ENCODE measurements at places on chromosomes 16 and 17.

DNA sequence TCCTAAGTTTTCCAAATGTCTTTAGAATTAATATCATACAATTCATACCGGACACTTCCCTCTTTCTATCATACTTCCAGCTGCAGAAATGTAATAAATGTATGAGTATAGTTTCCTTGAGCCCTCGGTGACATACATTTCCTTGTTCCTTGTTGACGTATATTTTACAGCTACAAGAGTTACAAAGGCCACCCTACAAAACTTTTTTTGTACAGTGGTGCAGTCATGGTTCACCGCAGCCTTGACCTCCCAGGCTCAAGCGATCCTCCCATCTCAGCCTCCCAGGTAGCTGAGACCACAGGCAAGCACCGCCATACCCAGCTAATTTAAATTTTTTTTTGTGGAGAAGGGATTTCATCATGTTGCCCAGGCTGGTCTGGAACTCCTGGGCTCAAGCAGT is 7.2 kb upstream of the DUS1L start:
- no peak for DNase-seq

GRCh38 chr16:46629331-46630219 is 8.4 kb upstream of the SHCBP1 start:
- DNase-seq = no peak

- no peak for DNase-seq
Measured at GRCh38 chr17:27423651-27424050, 32.6 kb upstream of the KSR1 start.

- no peak for DNase-seq
Measured at GRCh38 chr17:45276031-45276430, 14.1 kb upstream of the SPATA32 start.

DNA sequence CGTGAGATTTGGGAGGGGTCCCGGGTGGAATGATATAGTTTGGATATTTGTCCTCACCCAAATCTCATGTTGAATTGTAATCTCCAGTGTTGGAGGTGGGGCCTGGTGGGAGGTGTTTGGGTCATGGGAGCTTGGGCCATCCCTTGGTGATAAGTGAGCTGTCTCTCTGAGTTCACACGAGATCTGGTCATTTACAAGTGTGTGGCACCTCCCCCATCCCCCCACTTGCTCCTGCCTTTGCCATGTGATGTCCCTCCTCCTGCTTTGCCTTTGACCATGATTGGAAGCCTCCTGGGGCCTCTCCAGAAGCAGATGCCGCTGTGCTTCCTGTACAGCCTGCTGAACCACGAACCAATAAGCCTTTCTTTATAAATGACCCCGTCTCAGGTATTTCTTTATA is 21.3 kb upstream of the BAIAP2 start:
- DNase-seq = no peak

DNA sequence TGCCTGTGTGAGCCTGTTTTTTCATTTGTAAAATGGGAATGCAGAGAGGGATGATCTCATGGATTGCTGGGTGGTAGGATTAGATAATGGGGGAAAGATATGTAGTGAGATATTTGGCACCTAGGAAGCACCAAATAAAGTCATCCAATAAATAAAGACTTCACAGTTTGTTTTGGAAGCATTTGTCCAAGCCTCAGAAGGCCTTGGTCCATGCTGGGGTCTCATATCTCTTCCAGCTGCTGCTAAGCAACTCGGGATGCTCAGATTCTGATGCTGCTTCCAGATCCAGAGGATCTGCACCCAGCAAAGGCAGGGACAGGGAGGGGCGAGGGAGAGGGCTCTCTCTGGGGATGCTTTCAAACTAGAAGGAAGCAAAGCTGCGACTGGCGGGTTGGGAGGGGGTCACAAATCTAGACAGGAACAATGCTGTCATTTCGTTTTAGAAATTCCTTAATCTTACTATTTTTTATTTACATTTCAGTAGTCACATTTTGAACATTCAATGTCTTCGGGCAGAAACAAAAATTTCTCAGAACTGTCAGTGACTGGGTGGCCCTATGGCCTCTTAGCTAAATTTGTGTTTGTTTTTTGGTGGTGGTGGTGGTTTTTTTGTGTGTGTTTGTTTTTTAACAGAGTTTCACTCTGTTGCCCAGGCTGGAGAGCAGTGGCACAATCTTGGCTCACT is 114.9 kb upstream of the CDH5 start:
- no peak for DNase-seq

DNA sequence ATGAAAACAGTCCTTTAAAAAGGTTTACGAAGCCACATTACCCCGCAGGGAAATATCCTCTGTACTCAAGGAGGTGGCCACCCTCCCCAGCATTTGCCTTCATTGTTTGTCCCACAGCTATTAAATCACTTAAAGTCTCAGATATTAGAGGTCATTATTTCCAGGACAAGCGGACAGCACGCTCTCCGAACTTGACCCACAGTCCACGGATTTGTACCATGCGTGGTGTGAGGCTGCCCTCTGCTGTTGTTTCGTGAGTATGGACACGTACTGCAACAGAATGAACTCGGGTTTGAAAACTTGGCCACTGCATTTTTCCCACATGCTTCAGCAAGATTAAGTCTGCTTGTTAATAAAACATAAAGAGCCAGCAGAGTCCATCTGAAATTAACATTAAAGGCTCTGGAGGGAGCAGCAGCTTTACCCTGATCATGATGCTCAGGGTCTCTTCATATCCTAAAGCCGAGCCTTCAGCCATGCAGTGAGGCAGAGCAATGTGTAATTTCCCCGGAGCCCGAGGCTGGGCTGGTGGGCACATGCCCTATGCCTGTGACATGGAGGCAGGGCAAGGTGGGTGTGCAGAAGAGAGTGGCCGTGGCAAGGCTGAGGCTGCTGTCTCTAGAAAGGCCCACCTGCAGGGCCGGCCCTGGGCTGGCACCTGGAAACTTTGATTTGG is 19.7 kb downstream of the MEAK7 start:
- DNase-seq = no peak

DNA sequence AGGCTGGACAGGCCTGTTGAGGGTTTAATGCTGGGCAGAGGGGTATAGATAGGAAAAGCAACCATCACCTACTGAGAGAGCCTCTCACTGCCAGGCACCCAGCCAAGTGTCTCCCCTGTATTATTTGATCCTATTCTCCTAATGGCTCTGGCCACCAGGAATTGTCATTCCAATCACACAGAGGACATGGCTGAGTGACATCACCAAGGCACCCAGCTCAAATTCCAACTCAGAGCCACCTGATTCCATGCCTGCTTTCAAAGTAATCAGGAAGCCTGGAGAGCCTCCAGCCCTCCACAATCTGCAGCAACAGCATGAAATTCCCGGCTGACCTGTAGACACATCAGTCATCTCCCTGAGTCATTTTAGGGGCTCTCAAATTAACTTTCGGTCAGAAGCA is 368.9 kb upstream of the C16orf82 start:
- no peak for DNase-seq

DNA sequence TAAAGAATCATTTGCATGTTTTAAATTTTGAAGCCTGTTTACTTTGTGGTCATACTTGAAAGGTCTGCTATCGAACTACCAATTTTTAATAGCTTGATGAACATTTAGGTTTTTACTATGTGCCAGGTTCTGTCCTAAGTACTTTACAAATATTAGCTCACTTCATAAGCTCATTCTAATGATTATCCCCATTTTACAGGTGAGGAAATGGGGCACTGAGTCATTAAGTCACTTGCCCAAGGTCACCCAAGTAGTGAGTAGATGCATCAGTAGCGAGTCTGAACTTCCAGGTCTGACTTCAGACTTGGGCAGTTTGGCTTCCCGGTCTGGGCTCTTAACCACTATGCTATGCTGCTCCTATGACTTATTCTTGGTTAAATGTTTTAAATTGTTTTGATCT is 4.0 kb downstream of the NDEL1 start:
- no peak for DNase-seq

- no peak for DNase-seq
Measured at GRCh38 chr17:77323413-77324171, 182.8 kb downstream of the SEC14L1 start.

- DNase-seq = no peak
Measured at GRCh38 chr17:7667656-7668406, 17.1 kb downstream of the ATP1B2 start.

- no peak for DNase-seq
Measured at GRCh38 chr17:82274134-82275020, 877 bp upstream of the CSNK1D start.

GRCh38 chr17:69908626-69909368 is 166.2 kb upstream of the KCNJ16 start:
- no peak for DNase-seq

DNA sequence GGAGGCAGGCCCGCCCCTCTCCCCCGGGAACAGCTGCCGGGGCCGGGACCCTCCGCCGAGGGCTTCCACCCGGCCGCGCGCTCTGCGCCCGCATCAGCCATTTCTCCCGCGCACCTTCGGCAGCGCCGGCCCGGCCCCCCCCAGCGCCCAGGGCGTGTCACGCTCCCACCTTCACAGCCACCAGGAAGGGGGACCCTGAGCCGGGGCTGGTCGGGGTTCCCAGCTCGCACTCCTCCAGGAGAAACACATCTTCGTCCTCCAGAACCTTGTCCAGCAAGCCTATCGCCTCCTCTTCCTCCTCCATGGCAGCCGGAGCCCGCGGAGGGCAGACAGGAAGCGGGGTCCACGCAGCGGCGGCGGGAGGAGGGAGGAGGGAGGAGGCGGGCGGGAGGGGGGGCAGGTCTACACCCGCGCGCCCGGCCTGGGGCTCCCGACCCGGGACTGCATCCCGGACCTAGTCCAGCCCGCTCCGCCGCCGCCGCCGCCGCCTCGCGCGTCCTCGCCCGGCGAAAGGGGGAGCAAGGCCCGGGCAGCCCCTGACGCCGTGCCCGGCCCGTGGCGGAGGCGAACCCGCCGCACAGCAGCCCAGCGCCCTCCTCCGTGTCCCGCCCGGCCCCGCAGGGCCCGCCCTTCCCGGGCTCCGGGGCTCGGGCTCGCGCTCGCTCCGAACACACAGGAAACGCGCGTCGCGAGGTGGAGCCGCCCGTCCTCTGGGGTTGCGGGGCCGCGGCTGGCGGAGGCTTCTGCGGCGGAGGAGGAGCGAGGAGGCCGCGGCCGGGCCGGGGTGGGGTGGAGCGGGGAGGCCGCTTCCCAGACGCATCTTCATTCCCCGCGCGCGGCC is 70.8 kb downstream of the ABR start:
- no peak for DNase-seq

GRCh38 chr17:7577327-7578199 is 1.9 kb upstream of the CD68 start:
- no peak for DNase-seq

GRCh38 chr16:49748322-49748721 is 107.6 kb downstream of the ZNF423 start:
- DNase-seq = no peak

- no peak for DNase-seq
Measured at GRCh38 chr16:70777973-70778406, 23.0 kb downstream of the VAC14 start.

DNA sequence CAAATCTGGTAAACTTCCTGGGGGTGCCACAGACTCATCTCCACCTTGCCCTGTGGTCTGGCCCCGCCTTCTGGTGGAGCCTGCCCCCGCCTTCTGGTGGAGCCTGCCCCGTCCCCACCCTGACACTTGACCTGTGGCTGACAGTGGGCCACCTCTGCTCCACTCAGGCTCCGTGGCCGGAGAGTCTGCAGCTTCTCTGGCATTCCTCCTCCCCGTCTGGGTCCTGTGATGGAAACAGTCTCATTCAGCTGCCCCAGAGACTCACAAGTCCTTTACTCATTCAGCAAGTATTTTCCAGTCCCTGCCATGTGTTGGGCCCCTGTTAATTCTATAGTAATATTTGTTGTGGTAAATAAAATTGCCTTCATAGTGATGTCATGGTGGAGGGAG is 21.0 kb upstream of the G6PC1 start:
- DNase-seq = no peak

DNA sequence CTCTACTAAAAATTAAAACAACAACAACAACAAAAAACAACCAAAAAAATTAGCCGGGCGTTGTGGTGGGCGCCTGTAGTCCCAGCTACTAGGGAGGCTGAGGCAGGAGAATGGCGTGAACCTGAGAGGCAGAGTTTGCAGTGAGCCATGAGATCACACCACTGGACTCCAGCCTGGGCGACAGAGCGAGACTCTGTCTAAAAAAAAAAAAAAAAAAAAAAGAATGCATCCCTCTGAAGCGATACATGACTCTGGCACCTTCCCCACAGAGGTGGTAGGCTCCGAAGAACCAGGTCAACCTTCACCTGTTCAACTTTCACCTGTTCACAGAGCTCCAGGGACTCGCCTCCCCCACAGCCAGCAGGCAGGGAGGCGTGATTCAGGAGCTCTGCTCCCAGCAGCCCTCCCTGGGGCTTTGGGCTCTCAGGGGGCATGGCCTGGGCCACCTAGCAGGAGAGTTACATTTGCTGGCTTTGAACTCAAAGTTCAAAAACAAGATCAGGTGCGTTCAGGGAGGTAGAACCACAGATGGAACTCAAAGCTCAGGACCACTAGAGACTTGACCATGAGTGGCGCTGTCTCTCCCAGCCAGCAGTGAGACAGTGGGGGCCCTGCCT is 5.6 kb downstream of the VAC14 start:
- no peak for DNase-seq

- no peak for DNase-seq
Measured at GRCh38 chr16:26158142-26158759, 466.5 kb downstream of the HS3ST4 start.

DNA sequence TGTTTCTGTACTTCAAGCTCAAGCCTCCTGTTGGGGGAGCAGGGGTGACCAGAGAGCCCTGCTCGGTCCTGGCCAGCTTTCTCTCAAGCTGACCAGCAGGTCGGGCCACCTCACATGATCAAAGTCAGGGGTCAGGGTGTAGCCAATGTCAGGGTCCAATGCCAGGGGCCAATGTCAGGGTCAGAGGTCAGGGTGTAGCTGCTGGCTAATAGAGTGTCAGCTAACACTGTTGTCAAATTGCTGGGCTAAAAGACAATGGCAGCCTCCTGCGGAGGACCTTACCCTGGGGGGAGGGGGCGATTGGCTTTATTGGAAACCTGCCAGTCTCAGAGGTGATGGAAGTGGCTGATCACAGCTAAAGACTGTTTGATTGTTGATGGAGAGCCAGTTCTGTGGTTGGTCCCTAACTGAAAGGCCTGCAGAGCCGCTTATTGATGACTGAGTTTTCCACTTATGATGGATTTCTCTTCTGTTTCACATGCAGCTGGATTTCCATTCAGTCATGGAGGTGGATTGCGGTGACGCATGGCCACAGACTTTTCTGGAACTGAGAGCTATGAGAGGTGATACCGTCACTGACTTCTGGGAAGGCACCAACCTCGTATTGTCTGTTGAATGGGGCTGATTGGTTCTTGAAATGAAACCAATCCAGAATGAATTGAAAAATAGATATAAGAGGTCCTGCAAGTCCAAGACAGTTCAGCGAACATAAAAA is 97.4 kb upstream of the ZFHX3 start:
- DNase-seq = no peak

DNA sequence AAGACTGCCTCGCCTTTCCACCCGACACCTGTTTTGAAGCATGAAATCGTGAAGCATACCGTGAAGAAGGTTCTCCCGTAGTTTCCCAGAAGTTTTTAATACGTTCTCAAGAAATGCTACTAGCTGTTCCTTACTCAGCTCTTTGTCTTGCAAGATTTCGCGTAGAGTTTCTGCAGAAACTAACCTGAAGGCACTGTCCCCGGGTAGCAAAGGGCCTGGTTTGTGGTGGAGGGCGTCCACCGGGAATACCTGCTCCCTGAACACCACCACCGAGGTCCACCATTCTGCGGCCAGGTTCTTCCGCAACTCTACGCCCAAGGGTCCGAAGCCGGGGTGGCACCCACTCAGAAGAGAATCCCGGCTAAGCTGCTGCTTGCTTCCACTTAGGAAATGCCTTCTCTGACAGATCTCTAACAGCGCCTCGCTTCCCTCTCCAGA is 487 bp downstream of the POLG2 start:
- DNase-seq = no peak

- peak; percentile 71 for DNase-seq
Measured at GRCh38 chr17:76481071-76481655, 13.8 kb downstream of the AANAT start.

All from GM12878 (cell line).